ENCODE measurements at places on chromosomes 12 and 14.
A peak's percentile ranks its signal among the peaks of the same experiment; 100 is the strongest.

GRCh38 chr14:88904206-88904647 lies 79.8 kb downstream of the TTC8 start:
- H3K4me1 ChIP-seq = 0 out of 2 replicates have a peak, but pooled peaks cover 6% of the 10 kb centered on the region
- no peak overlapping the region for H3K27ac ChIP-seq
- no peak for DNase-seq
- H3K36me3 ChIP-seq = no peaks in the 10 kb centered on the region
- H3K4me3 ChIP-seq = no peak overlapping the region
- H3K27me3 ChIP-seq = no peaks in the 10 kb centered on the region

DNA sequence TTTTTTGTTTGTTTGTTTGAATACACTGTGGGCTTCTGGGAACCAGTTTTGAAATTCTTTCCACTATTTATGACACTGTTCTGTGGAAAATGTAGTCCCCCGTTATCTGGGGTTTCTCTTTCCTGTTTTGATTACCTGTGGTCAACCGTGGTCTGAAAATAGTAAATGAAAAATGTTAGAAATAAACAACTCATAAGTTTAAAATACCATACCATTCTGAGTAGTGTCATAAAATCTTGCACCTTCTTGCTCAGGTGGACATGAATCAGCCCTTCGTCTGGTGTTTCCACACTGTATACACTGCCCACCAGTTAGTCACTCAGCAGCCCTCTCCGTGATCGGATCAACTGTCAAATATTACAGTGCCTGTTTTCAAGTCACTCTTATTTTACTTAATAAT lies 5.1 kb upstream of the PAPOLA start:
- no peak overlapping the region for H3K4me3 ChIP-seq
- no peak for DNase-seq
- H3K27me3 ChIP-seq = no peaks in the 10 kb centered on the region
- H3K36me3 ChIP-seq = no peaks in the 10 kb centered on the region
- H3K4me1 ChIP-seq = peaks cover 6% of the 10 kb centered on the region

DNA sequence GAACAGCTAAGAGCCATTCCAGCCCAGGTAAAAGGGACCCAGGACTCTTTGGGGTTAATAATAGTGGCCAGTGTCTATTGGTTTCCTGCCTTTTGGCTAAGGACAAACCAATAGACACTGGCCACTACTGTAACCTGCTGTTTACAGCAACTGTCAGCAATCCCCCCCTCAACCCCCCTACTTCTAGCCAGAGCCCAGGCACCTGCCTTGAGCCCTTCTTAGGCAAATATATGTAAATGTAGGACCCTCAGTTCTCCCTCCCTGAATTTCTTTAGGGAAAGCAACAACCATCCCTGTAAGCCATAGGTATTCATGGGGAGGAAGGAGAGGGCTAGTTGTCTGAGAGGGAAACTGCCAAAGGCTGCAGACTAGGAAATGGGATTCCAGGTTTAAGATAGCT lies 22.3 kb downstream of the HOXC4 start:
- H3K4me1 ChIP-seq = peaks cover 57% of the 10 kb centered on the region
- peaks cover 94% of the 10 kb centered on the region for H3K27me3 ChIP-seq
- no peaks in the 10 kb centered on the region for H3K36me3 ChIP-seq
- peak overlapping the region; percentile 12 for H3K27ac ChIP-seq
- peak overlapping the region; percentile 26 for H3K4me3 ChIP-seq

GRCh38 chr12:103580026-103580425 lies 7.0 kb upstream of the STAB2 start:
- H3K4me1 ChIP-seq = peaks cover 2% of the 10 kb centered on the region
- H3K27ac ChIP-seq = no peak overlapping the region
- no peaks in the 10 kb centered on the region for H3K27me3 ChIP-seq
- H3K4me3 ChIP-seq = no peak overlapping the region
- no peak for DNase-seq

GRCh38 chr12:105231396-105231795 lies 4.6 kb downstream of the APPL2 start:
- H3K36me3 ChIP-seq = no peaks in the 10 kb centered on the region
- peaks cover 9% of the 10 kb centered on the region for H3K4me1 ChIP-seq
- H3K4me3 ChIP-seq = no peak overlapping the region
- no peak overlapping the region for H3K27ac ChIP-seq
- no peaks in the 10 kb centered on the region for H3K27me3 ChIP-seq

DNA sequence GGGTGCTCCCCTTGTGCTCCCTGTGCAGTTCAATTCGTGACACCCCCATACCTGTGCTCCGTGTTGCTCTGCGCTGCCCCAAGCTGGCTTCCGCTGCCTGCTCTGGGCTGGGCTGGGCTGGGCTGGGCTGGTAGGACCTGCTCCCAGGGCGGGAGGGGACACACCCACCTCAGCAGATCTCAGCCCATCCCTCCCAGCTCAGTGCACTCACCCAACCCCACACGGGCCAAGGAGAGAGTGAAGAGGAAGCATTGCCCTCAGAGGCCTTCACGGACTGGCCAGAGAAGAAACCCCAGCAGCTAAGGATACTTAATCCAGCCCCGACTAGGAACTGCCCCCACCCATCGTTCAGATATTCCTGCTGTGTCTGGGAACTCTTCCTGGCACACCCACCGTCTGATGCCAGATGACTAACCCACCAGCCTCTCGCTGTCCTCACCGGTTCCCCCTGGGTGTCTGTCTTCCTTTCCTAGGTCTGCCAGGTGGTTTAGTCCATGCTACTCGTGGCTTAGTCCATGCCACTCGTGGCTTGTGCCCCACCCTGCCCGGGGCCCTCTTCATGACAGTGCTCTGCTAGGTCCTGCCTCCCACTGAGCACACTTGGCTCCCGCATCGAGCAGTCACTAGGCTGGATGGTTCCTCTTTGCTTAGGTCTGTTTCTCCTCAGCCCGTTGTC lies at the start of gene LPAR5:
TSS of gene LPAR5 (minus strand) at position 104 of the 676 bp plus-strand sequence. CDS start 14,711 bp downstream, outside the sequence.
- no peaks in the 10 kb centered on the region for H3K36me3 ChIP-seq
- no peak within 1 kb of the TSS for H3K27ac ChIP-seq
- H3K4me3 ChIP-seq = 0 out of 2 replicates have a peak within 1 kb of the TSS, but pooled peaks have one; percentile 17
- H3K27me3 ChIP-seq = no peaks in the 10 kb centered on the region
- peak; percentile 58 for DNase-seq

GRCh38 chr12:130155416-130156073 lies 6.7 kb upstream of the FZD10 start:
- H3K27ac ChIP-seq = no peak overlapping the region
- H3K4me3 ChIP-seq = no peak overlapping the region
- peaks cover 68% of the 10 kb centered on the region for H3K27me3 ChIP-seq
- peaks cover 20% of the 10 kb centered on the region for H3K4me1 ChIP-seq

DNA sequence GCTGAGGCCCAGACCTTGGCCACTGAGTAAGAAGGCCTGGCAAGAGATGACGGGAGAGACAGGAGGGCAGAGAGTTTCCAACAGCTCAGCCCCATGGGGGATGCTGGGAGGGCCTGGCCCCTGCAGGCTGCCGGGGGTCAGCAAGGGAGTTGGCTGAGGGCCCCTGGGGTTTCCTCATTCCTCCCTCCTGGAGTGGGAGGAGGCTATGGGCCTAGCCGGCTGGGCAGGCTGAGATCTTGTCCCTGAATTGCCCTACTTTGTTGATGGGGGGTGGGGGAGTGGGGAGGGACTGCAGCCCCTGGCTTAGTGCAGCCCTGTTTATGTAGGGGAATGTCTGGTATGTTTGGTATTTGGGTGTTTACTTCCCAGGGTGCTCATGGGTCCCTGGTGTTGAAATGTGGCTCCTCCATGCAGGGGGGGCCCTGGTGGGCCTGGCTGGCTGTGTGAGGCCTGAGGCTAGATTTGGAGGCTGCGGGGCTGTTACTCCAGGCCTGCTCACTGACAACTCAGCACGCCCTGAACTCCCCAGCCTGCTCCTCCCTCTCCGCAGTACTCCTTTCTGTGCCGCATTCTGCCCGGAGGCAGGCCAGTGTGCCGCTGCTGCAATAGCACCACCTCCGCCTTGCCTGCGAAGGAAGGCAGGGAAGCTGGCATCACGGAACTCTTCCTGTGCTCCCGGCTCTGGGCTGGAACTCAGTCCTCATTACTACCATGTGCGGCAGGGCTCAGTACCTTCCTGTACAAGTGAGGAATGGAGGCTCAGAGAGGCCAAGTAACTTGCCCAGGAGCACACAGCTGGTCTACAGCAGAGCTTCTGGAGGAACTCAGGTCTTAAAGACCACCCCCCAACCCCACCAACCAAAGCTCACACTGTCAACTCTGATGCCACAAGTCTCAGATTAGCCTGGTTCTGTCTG lies 25.3 kb downstream of the JDP2 start:
- peaks cover 37% of the 10 kb centered on the region for H3K4me1 ChIP-seq
- H3K36me3 ChIP-seq = no peaks in the 10 kb centered on the region
- peak overlapping the region; percentile 36 for H3K4me3 ChIP-seq
- no peaks in the 10 kb centered on the region for H3K27me3 ChIP-seq
- H3K27ac ChIP-seq = peak overlapping the region; percentile 100
- DNase-seq = peak; percentile 97

- no peaks in the 10 kb centered on the region for H3K4me1 ChIP-seq
- no peak overlapping the region for H3K4me3 ChIP-seq
- H3K36me3 ChIP-seq = no peaks in the 10 kb centered on the region
- no peak overlapping the region for H3K27ac ChIP-seq
- no peaks in the 10 kb centered on the region for H3K27me3 ChIP-seq
Observed at GRCh38 chr12:93877446-93877845, 200.3 kb downstream of the CRADD start.

DNA sequence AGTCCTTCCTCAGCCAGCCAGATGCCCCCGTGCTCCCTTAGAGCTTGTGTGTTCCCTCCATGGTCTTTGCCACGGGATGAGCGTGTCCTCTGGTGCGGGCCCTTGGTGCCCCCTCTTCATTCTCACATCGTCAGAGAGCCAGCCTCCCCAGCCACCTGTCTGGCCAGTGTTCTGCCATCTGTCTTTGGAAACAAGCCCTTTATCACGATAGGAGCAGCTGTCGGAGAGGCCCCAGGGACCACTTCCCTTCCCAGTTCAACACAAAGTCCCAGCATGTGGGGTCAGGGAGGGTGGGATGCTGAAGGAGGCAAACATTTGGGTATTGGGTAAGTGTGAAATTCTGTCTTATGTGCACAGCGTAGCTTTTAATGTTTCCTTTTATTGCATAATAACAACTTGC lies 44.5 kb downstream of the DYNC1H1 start:
- no peak overlapping the region for H3K4me3 ChIP-seq
- H3K27ac ChIP-seq = no peak overlapping the region
- H3K36me3 ChIP-seq = peaks cover 83% of the 10 kb centered on the region
- no peak for DNase-seq
- no peaks in the 10 kb centered on the region for H3K4me1 ChIP-seq
- H3K27me3 ChIP-seq = no peaks in the 10 kb centered on the region

GRCh38 chr12:114913871-114914801 lies 230.2 kb upstream of the TBX3 start:
- H3K4me1 ChIP-seq = no peaks in the 10 kb centered on the region
- H3K27ac ChIP-seq = no peak overlapping the region
- DNase-seq = no peak
- no peaks in the 10 kb centered on the region for H3K27me3 ChIP-seq
- no peak overlapping the region for H3K4me3 ChIP-seq

DNA sequence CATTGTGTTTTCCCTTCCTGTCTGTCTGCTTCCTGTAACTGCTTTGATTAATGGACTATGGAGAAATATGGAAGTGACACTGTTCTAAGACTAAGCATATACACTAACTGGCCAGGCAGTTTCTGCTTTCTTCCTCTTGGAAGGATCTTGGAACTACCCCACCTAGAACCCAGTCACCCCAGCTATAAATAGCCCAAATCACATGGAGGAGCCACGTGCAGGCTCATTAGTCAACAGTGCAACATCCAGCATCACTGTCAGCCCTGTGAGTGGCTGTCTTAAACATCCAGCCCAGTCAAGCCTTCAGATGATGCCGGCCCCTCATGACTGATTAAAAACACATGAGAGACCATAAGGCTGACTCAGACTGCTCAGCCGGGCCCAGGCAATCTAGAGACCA lies 39.2 kb downstream of the BCAT1 start:
- no peaks in the 10 kb centered on the region for H3K27me3 ChIP-seq
- peaks cover 5% of the 10 kb centered on the region for H3K36me3 ChIP-seq
- DNase-seq = no peak
- H3K27ac ChIP-seq = no peak overlapping the region

DNA sequence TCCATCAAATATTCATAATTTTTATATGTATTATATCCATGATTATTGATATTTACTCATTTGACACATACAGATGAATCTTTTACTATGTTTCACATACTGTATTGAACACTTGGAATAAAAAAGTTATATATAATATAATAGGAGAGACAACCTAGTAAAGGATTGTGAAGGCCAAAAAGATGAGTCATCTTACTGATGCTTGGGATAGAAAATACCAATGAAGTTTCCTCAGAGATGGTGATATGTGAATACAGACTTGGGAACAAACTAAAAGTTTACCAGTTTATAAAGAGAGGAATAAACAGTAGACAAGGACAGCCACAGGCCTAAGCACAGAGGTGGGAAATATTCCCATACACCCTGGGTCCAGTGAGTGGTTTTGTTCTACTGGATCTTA lies 743.9 kb upstream of the FLRT2 start:
- H3K4me3 ChIP-seq = no peak overlapping the region
- H3K4me1 ChIP-seq = no peaks in the 10 kb centered on the region
- H3K27ac ChIP-seq = no peak overlapping the region
- H3K36me3 ChIP-seq = no peaks in the 10 kb centered on the region

GRCh38 chr12:51721282-51721940 lies 127.1 kb downstream of the FIGNL2 start:
- peak; percentile 90 for DNase-seq
- peak overlapping the region; percentile 45 for H3K4me3 ChIP-seq
- H3K27me3 ChIP-seq = no peaks in the 10 kb centered on the region
- H3K36me3 ChIP-seq = peaks cover 5% of the 10 kb centered on the region
- H3K4me1 ChIP-seq = peaks cover 6% of the 10 kb centered on the region

GRCh38 chr12:47078086-47078395 lies 1.4 kb upstream of the PCED1B start:
- peaks cover 8% of the 10 kb centered on the region for H3K4me1 ChIP-seq
- no peak overlapping the region for H3K27ac ChIP-seq
- H3K4me3 ChIP-seq = no peak overlapping the region
- H3K27me3 ChIP-seq = peaks cover 36% of the 10 kb centered on the region
- no peaks in the 10 kb centered on the region for H3K36me3 ChIP-seq

DNA sequence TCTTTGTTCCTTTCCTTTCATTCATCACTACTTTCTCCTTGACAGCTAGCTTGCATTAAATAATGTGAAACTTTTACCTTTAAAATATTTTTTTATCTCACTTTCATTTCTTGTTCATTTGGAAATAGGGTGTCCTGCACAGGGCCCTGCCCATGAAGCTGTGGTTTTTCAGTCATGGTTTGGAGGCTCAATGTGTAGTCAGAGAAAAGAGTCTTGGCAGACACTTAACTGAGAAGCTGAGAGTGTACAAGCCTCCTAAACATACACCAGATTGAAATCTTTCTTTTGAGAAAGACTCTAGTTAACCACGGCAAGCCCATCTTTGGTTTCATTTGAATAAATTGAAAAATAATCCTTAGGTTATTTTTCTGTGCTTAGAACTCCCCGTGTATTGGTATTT lies 74.2 kb downstream of the KICS2 start:
- H3K36me3 ChIP-seq = no peaks in the 10 kb centered on the region
- H3K4me3 ChIP-seq = no peak overlapping the region
- no peaks in the 10 kb centered on the region for H3K4me1 ChIP-seq
- no peak overlapping the region for H3K27ac ChIP-seq
- no peaks in the 10 kb centered on the region for H3K27me3 ChIP-seq

DNA sequence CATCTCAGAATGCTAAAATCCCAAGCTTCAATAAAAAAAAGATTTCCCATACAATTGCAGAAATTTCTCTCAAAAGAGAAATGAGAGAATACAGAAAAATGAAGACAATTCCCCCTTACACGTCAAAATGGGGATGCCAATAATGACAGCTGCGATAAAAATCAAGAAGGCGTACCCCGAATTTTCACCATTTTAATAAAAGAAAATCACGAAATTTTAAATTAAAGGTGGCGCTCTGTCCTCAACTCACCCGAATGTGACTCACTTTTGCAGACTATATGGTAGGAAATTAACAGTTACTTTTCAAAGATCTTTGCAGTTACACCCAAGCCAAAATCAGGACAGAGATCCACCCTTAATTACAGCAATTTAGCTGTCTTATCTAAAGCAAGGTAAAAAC lies 2.1 kb downstream of the ATP2B1 start:
- H3K4me1 ChIP-seq = peaks cover 11% of the 10 kb centered on the region
- no peak for DNase-seq
- H3K27ac ChIP-seq = no peak overlapping the region
- H3K36me3 ChIP-seq = no peaks in the 10 kb centered on the region
